ENCODE measurements at places on chromosomes 2 and 18.

DNA sequence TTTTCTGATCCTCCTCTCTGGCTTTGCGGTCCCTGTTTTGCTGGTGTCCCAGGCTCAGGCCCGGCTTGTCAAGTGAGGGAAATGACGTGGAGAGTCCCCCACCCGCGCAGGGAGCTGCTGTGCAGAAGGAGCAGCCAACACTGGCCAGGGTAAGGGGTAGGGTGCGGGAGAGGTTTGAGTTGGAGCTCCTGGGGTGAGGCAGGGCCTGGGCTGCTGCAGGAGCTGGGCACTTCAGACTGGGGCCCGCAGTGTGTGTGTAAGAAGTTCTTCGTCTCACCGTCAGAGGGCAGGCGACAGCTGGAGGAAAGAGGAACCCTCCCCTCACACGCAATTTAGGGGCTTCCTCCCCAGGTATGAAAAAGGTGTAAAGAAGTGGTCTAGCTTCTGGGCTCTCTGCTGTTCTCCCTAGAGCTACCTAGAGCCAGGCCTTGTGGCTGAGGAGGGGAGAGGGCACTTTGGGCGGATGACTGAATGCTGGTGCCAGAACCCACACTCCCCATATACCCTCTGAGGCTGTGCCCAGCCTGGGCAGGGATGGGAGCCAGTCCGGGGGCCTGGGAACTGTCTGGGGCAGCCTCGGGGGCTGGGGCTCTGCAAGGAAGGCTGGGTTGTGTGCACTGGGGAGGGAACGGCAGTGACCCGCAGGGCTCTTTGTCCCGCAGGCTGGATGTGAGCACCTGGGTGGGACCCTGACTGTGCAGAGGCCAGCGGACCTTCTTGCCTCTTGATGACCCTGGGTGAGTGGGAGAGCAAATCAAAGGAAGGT, 11.8 kb downstream of the CELF4 start:
- no peak for DNase-seq

DNA sequence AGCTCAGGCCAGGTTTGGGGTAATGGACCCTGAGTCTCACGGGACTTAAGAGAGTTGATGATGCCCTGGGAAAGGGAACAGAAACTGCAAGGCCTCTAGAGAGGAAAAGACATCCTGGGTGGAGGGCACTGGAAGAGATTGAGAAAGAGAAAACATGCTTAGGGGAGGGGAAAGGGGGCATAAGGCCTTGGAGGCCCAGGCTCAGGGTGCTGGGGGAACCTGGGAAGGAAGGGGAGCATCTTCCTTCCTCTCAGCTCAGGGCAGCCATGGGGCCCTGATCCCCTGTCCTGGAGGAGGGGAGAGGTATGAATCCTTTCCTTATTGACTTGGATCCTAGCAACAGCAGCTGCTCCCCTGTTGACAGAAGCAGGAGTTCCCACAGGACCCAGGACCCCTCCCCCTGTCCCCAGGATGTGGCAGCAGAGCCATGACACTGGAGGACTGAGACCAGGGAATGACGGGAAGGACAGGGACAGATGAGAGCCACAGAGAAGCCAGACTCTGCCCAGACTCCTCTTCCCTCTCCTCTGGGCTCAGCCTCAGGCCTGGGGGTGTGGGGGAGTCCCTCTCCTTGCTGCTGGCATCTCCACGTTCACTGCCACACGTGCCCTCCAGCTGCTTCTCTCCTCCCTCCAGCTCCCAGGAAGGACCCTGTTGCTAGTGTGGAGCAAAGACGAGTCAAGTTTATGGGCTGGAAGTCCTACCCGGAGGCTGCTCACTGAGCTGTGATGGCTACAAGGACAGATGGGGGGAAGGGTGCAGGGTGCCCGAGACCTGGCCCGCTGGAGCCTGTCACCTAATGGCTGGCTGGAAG, 815 bp downstream of the GPBAR1 start:
- no peak for DNase-seq

GRCh38 chr2:65980531-65980930, 454.4 kb upstream of the MEIS1 start:
- no peak for DNase-seq

DNA sequence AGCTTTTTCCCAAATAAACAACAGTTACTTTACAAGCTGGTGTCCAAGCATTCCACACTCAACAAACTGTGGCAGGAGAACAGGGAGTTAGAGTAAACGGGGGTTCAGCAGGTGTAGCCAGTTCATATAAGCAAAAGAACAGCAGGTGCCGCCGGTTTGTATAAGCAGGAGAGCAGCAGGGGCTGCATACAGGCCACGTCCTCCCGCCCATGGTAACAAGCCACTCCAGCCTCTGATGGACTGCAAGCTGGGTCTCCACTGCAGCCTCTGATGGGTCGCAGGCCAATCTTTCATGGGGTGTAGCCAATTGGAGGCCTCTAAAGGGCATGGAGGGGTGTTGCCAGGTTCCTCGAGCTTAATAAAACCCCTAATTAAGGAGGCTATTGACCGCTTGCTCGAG, 189.3 kb downstream of the ANKRD30B start:
- no peak for DNase-seq

- no peak for DNase-seq
Observed at GRCh38 chr2:223528036-223528435, 74.1 kb downstream of the SCG2 start.

GRCh38 chr2:105330681-105331375, 1.3 kb upstream of the TGFBRAP1 start:
- no peak for DNase-seq

DNA sequence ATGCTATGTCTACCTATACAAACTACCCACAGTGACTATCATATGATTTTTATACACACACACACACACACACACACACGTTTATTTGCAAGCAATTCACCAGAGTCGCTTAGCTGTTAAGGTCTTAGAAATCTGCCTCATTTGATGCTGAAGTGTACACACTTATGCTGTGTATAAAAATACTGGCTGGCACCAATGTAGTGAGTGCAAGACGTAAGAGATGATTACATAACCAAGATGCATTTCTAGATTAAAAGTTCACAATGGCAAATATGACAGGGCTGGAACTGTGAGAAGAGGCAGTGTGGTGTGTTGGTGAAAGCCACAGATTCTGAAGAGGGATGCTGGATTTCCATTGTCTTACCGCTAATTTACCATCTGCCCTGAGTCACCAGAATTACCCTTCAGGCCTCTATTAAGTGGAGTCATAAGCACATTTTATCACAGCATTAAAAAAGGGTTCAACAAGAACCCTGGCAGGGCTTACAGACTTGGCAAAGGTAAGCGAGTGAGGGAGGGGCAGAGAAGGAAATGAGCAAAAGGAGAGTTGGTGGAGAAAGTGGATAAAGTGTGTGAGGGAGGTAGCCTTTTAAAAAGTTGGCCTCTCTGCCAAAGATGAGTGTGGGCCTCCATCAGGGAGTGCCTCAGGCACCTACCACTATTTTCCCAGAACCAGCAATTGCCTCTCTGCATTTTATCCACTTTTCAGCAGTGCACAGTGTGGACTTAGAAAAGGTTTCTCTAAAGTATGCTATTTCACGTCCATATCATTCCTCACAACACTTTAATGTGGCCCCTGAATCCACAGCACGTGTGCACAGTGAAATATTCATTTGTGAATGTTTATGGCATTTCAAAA, 21.5 kb downstream of the MEIS1 start:
- DNase-seq: no peak

GRCh38 chr18:60145776-60146175, 226.8 kb downstream of the MC4R start:
- DNase-seq: no peak

- DNase-seq: no peak
Observed at GRCh38 chr2:217626926-217627325, 375.9 kb downstream of the TNS1 start.

DNA sequence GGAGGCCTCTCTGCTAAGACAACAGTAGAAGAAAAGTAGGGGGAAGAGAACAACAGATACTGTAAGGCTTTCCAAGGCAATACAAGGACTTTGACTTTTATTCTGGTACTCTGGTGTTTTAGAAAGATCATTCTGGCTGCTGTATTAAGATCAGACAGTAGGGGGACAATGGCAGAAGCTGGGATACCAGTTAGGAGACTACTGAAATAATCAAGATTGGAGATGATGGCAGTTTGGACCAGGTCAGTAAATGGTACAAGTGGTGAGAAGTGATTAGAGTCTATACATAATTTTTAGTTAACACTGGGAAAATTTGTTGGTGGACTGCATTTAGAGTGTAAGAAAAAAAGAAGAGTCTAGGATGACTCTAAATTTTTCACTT, 139.7 kb downstream of the ROCK1 start:
- peak; percentile 51 for DNase-seq

GRCh38 chr2:141707486-141707885, 423.3 kb downstream of the LRP1B start:
- DNase-seq: no peak

DNA sequence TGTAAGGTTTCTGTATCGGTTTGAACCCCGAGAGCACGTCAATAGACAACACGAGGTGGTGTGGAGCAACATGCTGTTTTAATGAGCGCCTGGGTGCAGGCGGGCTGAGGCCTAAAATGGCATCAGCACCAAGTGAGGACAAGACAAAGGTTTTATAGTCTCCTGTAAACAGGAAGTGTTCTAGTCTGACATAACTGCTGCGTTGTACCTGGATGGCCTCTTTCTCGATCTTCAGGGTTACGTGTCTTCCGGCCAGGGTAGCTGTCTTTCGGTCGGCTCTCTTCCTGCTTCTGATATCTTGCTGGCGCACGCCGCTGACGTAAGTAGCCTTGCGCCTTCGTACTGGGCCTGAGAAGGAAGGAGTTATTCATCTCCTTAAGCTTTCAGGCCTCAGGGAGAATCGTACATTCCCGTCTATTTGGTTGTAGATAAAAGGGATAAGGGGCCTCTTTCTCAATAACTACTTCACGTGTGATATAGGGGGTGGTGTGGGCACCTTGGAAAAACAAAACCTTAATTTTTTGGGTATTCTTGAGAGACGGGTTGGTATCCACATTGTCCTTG, 53.5 kb downstream of the KYNU start:
- no peak for DNase-seq

DNA sequence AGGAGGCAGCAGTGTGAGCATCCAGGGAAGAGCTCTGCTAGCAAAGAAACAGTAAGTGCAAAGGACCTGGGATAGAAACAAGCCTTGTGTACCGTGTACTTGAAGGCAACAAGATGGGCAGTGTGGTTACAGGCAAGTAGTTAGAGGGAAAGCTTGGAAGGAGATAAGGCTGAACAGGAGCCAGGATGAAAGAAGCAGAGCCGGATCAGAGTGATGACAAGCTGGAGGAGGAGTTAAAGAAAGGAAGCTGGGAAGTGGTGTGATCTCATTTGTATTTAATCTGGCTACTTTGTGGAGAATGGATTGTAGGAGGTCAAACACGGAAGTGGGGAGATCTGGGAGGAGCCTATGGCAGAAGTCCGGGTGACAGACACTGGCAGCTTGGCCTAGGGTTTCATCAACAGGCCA, 44.7 kb upstream of the VPS54 start:
- peak; percentile 25 for DNase-seq

DNA sequence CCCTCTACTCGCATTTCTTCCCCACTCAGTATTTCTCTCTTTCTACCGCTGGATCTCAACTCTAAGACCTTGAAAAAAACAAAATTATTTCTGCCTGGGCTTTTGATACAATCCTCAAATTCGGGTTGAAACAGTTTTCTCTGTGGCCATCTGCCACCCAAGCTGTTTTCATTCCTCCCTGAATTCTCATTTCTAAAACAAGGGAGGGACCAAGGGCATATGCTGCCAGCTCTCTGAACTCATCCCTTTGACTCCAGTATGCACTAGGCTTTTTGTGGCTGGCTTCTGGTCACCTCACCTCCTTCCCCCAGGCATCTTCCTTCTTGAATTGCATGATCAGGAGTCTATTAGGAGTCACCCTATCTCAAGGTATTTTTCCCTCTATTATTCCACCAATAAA, 49.5 kb downstream of the CCDC148 start:
- DNase-seq: no peak

GRCh38 chr2:109196081-109196875, 67.3 kb downstream of the SH3RF3 start:
- DNase-seq: no peak

- no peak for DNase-seq
Observed at GRCh38 chr18:57698571-57699276, 77.1 kb upstream of the NARS1 start.

GRCh38 chr18:21242141-21242779, at the start of gene GREB1L:
GREB1L (plus strand) TSS chr18:21242232; CDS start chr18:21383519, 141,287 bp downstream.
- DNase-seq: no peak

DNA sequence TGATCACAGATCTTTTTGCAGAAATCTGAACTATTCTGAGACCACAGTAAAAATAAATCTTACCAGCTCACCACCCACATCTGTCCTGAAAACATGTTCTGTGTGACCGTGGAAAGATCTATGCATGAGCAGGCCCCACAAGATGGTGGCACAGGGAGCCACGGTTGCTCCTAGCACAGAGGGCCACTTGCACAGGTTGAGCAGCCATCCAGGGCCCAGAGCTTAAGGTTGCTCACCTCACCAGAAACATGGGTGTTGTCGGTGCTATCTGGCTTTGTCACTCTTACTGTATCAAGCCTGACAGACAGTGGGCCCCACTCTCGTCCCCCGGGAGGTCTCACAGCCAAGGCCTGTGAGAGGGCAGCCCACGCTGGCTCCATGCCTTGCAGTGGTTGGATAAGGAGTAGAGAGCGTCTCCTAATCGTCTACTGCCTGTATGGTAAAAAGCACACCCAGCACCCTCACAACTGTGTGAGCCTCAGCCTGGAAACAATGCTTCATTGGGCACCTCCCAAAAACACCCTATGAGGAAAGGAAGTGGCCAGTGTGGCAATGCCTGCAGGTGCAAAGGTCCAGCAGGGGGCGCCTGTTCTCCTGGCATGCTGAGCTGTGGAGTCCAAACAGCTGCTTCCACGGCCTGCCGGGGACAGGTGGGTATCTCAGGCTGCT, 19.6 kb downstream of the TUBB6 start:
- peak; percentile 64 for DNase-seq

DNA sequence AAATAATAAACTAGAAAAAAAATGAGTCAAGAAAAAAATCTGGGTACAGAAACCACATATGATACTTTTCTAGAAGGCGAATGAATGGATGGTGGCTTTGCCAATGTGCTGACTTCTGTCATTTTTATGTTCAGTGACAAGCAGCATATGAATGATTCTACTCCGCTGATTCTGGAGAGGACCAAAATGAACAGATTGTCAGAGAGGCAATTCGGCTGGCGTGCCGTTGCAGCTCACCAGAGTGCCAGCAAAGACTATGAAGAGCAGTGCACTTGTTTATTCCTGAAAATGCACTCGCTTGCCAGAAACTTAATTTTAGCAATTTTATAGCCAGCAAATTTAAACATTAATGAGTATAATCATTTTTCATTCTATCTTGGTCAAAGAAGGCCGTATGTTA, 105.9 kb upstream of the NYAP2 start:
- DNase-seq: no peak

DNA sequence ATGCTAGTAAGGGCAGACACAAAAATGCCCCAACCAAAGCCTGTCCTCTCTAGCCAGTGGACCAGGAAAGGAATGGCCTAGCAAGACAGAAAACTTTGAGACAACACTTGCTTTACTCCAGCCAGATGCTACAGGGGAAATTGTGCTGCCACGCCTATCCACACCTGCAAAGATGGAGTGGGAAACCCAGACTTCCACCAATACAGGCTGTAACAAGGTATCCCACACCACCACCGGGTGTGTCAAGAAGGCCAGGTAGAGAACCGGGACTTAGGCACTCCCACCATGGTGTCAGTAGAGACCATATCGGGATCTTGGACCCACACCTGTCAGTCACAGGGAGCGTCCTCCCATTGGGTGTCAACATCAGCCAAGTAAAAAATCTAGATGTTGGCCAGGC, 16.2 kb upstream of the ESPNL start:
- no peak for DNase-seq

- no peak for DNase-seq
Observed at GRCh38 chr2:120108749-120109148, 95.9 kb downstream of the EPB41L5 start.

- no peak for DNase-seq
Observed at GRCh38 chr2:11072550-11072949, 82.7 kb upstream of the SLC66A3 start.
